ENCODE measurements at places on chromosomes 1 and 21.

DNA sequence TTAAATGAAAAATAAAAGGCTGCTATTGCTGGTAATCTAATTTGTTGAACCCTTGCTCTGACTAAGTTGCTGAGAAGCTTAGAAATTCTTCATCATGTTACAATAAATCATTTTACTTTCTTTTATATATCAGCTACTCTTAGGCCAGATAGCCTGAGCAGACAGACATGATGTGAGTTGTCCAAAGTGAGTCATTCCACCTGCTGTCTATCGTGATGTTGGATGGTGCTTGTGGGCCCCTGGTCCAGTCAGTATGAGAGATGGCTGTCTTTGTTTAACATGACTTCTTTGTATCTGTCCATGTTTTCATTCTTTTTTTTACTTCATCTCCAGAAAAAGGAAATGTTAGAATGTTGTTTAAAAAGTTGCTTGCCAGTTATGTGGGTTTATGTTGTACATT is 188.8 kb downstream of the ADGRL2 start:
- no peak for DNase-seq

GRCh38 chr1:239854922-239855321 is 236.8 kb upstream of the FMN2 start:
- DNase-seq = no peak

- no peak for DNase-seq
Observed at GRCh38 chr1:12188115-12188514, 21.3 kb downstream of the TNFRSF1B start.

GRCh38 chr1:220330265-220330664 is 58.0 kb upstream of the RAB3GAP2 start:
- DNase-seq = no peak

- DNase-seq = no peak
Observed at GRCh38 chr1:194717941-194718340, 1531.5 kb upstream of the B3GALT2 start.

Data from stimulated activated CD4-positive, alpha-beta T cell treated with anti-CD3 and anti-CD28 coated beads, TNF-alpha, amount 100 ng/mL, for 1 hour (primary cell).